ENCODE measurements at places on chromosomes 7 and 10. TPM values are rescaled to one million over a fixed set of nuclear protein-coding genes. Genes with fewer than 3 reads are reported as not detected.

BTRC gene
- total RNA-seq, result 13.0 TPM

H2BK1 gene
- not detected for total RNA-seq

MRLN gene
- total RNA-seq, result 352 TPM

TUBB8 gene
- not detected for total RNA-seq

- DNase-seq, result no peak
These were observed 395.5 kb downstream of the SUGCT start for GRCh38 chr7:40530292-40530691.

GRCh38 chr7:54705436-54705835 is 53.6 kb downstream of the SEC61G start:
- no peak for DNase-seq

DNA sequence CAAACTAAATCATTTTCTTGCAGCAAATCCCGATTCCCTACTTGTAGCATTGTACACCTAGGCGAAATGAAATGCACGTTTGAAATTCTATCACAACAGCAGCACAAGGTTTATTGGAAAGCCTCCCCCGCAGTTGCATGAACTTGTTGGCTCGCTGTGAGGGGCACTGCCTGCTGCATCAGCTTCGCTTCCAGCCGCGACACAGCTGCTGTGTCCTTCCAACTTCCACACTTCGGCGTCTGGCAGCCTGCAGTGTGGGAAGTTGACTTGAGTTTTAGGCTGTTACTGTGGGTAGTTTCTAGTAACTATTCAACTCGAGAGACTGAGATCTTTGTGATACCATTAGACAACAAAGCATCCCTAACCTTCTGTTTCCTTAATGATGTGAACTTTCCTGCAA is 315.8 kb upstream of the TPK1 start:
- DNase-seq, result no peak

GRCh38 chr7:48112401-48113165 is 23.5 kb downstream of the UPP1 start:
- no peak for DNase-seq

DNA sequence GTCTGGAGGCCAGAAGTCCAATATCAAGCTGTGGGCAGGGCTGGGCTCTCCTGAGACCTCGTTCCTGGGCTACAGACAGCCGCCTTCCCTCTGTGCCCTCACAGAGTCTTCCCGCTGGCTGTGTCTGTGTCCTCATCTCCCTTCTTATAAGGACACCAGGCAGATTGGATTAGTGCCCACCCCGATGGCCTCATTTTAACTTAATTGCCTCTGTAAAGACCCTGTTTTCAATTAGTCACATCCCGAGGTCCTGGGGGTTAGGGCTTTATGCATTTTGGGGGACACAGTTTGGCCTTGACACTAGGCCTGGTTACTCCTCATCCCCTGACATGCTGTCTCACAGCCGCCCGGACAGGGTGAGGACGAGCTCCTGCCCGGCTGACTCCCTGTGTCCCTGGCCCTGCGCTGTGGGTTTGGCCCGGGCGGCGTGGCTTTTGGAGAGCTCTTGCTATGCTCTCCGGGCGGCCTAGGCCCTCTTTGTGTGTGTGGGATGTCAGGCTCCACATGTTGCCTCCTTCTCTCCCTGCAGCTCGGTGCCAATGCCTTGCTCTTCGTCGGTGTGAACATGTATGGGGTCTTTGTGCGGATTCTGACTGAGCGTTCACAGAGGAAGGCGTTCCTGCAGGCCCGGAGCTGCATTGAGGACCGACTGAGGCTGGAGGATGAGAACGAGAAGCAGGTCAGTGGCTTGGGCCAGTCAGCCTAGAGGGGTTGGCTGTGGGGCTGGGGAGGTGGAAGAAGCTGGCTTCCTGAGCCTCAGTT is 18.2 kb downstream of the ADCY1 start:
- no peak for DNase-seq

- DNase-seq, result no peak
These were observed 77.6 kb upstream of the LEP start for GRCh38 chr7:128163473-128163872.
